ENCODE measurements at places on chromosomes 1 and 21.

GRCh38 chr1:18160290-18160942, 52.8 kb downstream of the IGSF21 start:
- DNase-seq = no peak

- DNase-seq = peak; percentile 20
Observed at GRCh38 chr1:204258213-204259115, 44.7 kb upstream of the GOLT1A start.

- no peak for DNase-seq
Observed at GRCh38 chr1:187959062-187959461, 1130.3 kb downstream of the PLA2G4A start.

GRCh38 chr1:45409276-45409675, 69.0 kb upstream of the MUTYH start:
- no peak for DNase-seq

- DNase-seq = no peak
Observed at GRCh38 chr1:213742992-213743391, 244.8 kb upstream of the PROX1 start.

DNA sequence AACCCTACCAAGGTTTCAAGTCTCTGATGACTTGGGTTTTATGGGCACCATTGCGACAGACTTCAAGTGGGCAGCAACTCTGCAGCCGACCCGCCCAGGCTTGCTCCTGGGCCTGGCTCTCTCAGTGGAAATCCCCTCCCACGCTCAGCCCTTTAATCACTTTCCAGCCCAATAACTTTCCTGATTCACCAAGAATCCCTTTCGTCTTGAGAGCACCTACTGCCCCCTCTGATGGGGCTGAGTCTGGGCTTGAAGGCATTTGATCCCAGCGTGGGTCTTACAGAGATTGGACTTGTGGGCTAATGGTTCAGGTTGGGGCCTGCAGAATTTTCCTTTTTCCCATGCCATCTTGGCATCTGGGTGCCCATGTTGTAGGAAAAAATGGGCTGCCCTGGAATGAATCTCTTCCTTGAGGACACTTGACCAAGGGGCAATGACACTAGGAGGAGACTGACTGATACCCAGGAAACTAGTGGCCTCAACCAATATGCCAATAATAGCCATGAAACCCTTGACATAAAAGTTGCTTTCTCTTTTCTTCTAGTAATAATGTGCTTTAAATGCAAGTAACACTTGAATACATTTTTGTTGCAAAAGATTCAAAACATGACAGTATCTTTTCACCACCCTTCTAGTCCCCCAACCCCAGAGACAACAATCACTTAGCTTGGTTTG, 7.8 kb upstream of the PHLDA3 start:
- no peak for DNase-seq

DNA sequence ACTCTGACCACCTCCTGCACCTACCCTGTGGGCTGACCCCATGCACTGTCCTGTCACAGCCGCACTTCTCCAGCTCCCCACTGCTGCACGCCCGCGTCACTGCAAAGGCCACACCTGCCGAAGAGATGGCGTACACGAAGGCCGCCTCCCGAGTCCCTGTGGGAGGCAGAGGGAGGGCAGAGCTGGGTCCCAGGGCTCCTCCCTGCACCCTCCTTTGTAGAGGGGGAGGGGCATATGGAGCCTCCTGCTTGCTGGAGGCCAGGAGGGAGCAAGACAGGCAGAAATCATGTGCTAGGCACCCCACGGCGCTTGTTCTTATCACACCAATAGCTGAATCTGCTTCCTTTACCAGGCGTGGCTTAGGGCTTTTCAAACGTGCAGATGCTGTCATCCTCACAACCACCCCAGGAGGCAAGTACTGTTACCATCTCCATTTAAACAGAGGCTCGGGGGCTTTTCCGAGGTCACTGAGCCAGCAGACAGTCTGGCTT, 21.4 kb downstream of the WNT4 start:
- DNase-seq = no peak

- no peak for DNase-seq
Observed at GRCh38 chr1:180907313-180908055, 5.2 kb upstream of the KIAA1614 start.

GRCh38 chr1:218211241-218211640, 73.9 kb upstream of the RRP15 start:
- DNase-seq = no peak

DNA sequence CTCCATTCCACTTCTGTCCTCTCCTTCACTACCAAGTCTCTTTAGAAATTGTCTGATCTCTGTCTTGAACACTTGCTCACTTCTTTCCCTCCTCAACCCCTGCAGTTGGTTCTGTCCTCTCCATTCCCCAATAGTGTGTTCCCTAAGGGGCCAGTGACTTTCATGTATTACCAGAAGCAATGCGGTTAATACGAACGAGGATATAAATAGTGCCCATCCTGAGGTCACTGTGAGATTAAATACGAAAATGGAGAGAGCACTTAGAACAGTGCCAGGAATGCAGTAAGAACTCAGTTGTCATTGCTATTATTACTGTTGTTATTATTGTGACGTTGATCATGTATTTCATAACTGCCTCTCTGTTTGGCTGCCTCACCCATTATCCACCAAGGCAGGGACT, 53.0 kb upstream of the ARTN start:
- DNase-seq = no peak

GRCh38 chr1:63277195-63278192, 44.9 kb upstream of the FOXD3 start:
- no peak for DNase-seq

GRCh38 chr1:167676916-167677848, 44.6 kb upstream of the MPZL1 start:
- no peak for DNase-seq

GRCh38 chr1:64042331-64043100, 160.9 kb upstream of the UBE2U start:
- peak; percentile 83 for DNase-seq

- DNase-seq = peak; percentile 6
Observed at GRCh38 chr1:21742578-21742977, 40.4 kb downstream of the USP48 start.

DNA sequence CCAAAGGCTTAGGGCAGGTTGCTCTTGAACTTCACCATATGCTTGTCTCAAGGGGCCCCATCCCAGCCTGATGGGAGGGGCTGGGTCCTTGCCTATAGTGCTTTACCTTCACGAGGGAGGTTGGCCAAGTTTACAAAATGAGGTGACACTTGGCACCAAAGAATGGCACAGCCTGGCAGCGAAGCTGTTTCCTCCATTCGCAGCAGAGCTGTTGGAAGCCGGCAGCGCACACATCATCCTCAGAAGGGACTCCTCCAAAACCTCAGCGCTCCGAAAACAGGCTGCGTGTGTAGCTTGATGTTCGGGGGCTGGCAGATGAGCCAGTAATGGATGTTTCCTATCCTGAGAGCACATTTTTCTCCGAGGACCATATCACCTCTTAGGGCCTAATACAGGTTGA, 116.8 kb downstream of the KAZN start:
- no peak for DNase-seq

DNA sequence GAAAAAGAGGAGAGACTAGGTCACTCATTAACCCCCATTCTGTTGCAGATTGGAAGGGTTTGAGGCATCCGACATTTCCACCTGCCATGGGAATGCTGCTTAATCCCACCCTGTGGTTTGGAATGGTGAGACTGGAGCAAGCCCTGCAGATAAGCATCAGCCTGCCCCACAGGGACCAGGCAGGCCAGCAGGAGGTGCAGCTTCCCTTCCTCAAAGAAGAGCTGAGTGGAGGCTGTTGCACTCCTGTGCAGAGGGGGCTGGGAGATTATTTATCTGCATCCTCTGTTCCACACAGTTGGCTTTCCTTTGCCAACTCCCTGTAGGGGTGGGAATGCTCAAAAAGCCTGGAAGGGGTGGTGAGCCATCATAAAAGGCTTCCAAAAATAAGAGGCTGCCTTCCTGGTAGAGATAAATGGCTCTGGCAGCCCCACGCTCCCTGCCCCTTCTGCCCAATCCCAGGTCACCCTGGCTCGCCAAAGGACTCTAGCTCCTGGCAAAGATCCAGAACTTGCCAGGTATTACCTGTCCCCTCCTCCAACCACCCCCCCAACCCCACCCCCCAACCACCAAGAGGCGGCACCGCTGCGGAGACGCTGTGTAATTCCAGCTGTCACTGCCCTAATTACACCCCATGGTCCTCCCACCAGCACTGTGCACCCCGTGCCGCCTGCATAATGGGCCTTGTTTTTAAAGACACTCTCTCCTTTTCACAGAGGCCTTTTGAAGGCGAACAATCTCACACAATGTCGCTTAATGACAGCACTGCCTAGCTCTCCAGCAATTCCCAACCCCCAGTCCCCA, 83.0 kb upstream of the ZC3H12A start:
- no peak for DNase-seq

GRCh38 chr1:1058088-1058905, 15.8 kb downstream of the RNF223 start:
- DNase-seq = no peak

GRCh38 chr1:91754348-91754747, 131.6 kb downstream of the TGFBR3 start:
- DNase-seq = no peak

- DNase-seq = no peak
Observed at GRCh38 chr1:160474392-160475242, 48.4 kb downstream of the SLAMF6 start.

DNA sequence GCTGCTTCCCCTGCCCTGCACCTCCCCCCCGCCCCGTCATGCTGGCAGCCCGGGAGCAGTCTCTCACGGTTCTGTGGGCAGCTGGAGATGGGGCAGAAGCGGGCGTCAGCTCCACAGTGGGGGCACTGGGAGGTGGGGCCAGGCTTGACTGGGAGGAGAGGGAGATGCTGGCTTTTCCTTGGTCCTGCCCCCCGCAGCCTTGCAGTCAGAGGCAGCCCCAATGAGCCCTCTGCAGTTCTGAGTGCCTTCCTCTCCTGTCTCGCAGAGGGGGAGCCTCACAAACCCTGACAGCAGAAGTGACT, 21.7 kb downstream of the ARHGEF10L start:
- no peak for DNase-seq

DNA sequence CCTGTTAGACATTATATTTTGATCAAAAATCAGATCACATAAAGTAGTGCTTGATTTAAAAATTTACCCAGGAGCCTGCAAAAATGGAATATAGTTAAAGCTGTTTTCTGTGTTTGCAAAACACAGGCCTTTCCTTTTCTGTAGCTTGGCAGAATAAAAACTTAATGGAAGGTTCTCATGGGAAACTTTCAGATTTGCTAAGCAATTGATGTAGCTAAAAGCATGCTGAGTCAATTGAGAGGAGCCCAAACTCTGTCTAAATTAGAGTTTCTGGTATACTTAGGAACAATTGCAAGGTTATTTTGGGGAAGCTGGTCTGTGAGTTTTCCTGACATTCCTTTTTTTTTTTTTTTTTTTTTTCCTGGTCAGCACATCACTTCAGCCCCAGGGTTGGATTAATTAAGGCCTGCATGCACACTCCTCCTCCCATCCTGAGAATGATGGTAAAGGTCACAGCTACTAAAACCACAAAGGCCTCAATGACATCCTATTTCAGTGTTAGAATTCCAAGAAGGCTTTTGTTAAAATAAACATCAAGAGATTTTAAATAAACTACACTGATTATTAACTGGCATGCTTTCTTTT, 608.7 kb downstream of the PLPP3 start:
- no peak for DNase-seq

DNA sequence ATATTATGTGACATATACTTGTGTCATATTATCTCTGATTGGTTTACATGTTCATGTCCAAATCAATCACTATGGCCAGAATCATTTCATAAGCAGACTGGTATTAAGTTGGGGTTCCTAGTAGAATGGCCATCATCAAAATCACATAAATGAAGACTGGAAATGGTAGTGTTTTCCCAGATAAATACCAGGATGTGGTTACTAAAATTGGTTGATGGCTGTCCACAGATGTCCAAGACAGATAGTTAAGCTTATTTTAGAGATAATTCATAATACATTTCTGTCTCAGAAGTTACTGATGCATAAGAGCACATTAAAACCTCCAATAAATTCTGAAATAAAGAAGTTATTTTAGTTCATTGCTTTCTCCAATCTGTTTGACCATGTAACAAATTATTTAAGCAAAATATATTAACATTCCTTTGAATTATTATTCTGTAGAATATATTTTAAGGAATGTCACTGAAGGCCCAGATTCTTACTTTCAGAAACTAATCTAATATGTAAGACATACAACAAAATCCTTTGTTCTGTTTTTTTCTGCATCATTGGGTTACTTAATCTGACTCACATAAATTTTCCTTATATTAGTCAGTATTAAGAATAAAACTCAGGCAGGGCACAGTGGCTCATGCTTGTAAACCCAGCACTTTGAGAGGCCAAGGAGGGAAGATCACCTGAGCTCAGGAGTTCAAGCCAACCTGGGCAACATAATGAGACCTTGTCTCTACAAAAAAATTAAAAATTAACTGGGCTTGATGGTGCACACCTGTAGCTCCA, 483.9 kb downstream of the PTPRC start:
- no peak for DNase-seq

- DNase-seq = peak; percentile 91
Observed at GRCh38 chr1:93701629-93702028, 20.0 kb upstream of the BCAR3 start.

GRCh38 chr1:221758455-221758854, 16.6 kb upstream of the DUSP10 start:
- DNase-seq = no peak

DNA sequence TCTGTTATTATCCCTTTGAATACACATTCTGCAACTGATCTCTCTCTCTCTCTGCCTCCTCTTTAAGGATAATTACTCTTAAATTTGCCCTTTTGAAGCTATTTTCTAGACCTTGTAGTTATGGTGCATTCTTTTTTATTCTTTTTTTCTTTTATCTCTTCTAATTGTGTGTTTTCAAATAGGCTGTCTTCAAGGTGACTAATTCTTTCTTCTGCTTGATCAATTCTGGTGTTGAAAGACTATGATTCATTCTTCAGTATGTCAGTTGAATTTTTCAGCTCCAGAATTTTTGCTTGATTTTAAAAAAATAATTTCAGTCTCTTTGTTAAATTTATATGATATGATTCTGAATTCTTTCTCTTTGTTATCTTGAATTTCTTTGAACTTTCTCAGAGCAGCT, 95.6 kb upstream of the GPR52 start:
- no peak for DNase-seq

- peak; percentile 13 for DNase-seq
Observed at GRCh38 chr1:174726167-174726879, 273.4 kb upstream of the CACYBP start.

DNA sequence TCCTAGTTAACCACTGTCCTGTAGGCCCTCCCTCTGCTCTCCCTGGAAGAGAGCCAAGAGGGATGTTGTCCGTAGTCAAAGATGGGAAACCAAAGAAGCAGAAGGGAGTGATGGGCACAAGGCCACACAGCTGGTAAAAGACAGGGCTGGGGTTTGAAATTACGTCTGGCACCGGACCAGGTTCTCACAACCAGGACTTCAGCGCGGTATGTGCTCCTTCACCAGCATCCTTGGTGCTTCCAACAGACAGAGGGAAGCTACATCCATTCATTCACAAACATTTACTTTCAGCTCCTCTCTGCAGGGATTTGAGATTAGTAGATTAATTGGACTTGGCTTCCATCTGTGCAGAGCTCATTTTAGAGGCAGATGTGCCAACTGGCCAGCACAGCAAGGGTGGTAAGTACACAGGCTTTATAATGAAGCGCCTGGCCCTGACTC, 191.2 kb downstream of the TRABD2B start:
- no peak for DNase-seq
